Activated CD4-positive, alpha-beta memory T cell treated with anti-CD3 and anti-CD28 coated beads for 36 hours (primary cell): ENCODE measurements at places on chromosomes 5 and 9. TPM values are rescaled to one million over a fixed set of nuclear protein-coding genes. Genes with fewer than 3 reads are reported as not detected.

GRCh38 chr5:95973793-95974325, 12.2 kb upstream of the ELL2 start:
- peak; percentile 45 for DNase-seq

The ORM2 gene
- total RNA-seq: not detected

The PCDHA4 gene
- not detected for total RNA-seq

GRCh38 chr5:72922422-72922821, 33.4 kb upstream of the FCHO2 start:
- no peak for DNase-seq

DNA sequence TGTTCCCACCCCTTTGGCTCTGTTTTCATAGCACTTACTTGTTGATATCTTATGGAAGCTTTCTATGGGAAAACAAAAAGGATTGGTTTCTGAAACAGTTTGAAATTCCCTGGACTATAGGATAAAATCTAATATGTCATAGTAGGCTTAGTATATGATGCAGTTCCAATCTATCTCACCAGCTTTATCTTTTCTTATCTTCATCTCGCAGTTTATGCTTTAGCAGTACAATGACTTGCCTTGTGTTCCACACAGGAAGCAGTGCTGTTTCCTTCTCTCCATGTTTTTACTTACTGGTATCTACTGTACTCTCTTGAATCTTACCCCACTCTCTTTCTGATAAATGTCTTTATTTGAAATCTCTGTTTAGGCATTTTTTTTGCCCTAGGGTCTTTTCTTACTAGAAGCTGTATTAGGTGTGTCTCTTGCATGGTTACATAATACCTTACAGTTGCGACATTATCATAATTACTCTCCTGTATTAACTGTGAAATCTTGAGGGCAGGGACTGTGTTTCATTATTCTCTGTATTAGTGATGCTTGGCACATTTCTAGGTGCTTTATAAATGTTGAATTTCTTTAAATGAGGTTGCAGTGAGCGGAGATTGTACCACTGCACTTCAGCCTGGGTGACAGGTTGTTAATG, 76.3 kb downstream of the FOCAD start:
- no peak for DNase-seq

The KLHL3 gene
- total RNA-seq: 3.4 TPM

The CARTPT gene
- not detected for total RNA-seq
